Activated T-helper 1 cell treated with Interleukin-2 at 50 U/mL for 16 hours (primary cell): ENCODE measurements at places on chromosomes 1 and 21.

- DNase-seq = no peak
These were observed 9.3 kb upstream of the GIPC2 start for GRCh38 chr1:78036450-78036849.

DNA sequence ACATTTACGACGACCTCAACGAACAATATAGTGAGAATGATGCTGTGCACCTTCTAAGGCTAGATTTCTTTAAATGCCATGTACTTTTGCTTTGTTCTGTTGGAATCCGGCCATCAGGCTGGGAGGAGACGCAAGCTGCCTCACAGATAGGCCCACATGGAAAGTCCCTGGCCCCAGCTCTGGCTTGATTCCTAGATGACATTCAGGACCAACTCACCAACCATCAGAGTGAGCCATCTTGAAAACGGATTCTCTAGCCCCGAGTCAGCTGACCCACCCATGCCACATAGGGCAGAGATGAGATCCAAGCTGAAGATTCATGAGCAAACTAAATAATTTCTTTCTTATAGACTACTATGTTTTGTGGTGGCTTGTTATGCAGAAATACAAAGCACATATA is 164.4 kb downstream of the ZNF281 start:
- no peak for DNase-seq

- no peak for DNase-seq
These were observed 13.3 kb downstream of the APCS start for GRCh38 chr1:159600894-159601293.

- no peak for DNase-seq
These were observed 44.0 kb downstream of the PDE4B start for GRCh38 chr1:65836686-65837085.
